HAP-1 (cell line): ENCODE measurements at places on chromosomes 1 and 21.

DNA sequence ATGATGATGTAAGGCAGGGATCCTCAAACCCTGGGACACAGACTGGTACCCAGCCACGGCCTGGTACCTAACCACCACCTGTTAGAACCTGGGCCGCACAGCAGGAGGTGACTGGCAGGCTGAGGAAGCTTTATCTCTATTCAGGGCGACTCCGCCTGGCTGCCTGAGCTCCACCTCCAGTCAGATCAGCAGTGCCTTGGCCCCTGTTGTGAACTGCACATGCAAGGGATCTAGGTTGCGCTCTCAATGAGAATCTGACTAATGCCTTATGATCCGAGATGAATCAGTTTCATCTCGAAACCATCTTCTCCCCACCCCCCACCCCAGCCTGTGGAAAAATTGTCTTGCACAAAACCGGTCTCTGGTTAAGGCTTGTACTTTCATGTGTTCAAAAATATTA, 4.2 kb downstream of the RNPC3 start:
- no peak for DNase-seq

DNA sequence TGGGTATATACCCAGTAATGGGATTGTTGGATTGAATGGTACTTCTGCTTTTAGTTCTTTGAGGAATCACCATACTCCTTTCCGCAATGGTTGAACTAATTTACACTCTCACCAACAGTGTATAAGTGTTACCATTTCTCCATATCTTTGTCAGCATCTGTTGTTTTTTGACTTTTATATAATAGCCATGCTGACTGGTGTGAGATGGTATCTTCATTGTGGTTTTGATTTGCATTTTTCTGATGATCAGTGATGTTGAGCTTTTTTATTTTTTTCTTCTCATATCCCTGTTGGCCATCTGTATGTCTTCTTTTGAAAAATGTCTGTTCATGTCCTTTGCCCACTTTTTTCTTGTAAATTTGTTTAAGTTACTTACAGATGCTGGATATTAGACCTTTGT, 14.1 kb downstream of the DNM3 start:
- no peak for DNase-seq

- peak; percentile 78 for DNase-seq
These were observed 28.1 kb downstream of the RABIF start for GRCh38 chr1:202860744-202861419.

DNA sequence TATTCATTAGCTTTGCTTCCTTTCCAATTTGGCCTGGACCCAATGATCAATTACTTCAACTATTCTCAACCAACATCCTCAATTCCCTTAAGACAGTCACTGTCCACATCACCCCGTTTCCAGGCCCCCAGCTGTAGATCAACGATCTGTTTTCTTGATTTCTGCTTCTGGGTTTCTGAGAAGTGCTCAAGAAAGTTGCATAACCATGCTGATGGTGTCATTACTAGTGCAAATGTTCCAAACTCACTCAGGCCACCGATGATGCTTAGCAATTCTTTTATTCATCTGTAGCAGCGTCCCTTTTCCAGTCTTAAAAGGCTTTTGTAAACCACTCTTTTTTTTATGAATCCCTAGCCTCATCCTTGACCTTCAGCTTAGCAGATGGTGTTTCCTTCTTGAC, 155.8 kb upstream of the PTGFR start:
- DNase-seq = no peak

- DNase-seq = no peak
These were observed 5.5 kb upstream of the DDR2 start for GRCh38 chr1:162626761-162627160.

DNA sequence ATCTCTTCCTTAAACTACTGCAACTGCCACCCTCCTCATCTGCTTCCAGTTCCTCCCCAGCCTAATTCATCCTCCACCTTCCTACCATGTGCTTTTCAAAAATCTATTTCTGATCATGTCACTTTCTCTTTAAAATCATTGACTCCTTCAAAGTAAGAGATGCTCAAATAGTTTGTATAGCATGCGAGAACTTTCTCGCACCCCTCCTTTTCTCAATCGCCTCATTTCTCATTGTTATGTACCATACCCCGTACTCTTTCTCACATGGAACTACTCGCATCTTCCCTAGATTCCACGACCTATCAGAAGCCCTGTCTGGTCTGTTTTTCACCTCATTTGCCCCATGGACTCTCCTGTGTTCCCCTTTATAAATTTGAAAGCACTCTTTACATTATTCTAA, 238.2 kb downstream of the NRIP1 start:
- no peak for DNase-seq

DNA sequence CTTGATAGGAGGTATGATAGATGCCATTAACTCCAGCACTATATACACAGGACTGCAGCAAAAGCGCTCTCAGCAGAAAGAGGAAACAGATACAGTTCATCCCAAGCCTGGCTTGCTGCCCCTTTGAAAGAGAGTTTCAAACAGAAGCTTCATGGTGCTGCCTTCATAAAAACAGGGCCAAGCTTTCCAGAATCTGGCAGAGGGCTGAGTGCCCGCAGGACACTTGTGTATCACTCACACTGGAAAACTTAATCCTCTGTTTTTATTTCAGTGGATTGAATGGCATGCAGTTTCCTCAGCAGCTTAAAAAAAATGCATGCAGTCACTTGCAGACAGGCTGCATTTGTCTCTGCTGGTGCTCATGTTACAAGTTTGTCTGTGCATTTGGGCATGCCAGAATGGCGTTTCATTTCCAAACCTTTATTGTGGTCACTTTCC, 40.4 kb downstream of the KCNJ15 start:
- DNase-seq = no peak

DNA sequence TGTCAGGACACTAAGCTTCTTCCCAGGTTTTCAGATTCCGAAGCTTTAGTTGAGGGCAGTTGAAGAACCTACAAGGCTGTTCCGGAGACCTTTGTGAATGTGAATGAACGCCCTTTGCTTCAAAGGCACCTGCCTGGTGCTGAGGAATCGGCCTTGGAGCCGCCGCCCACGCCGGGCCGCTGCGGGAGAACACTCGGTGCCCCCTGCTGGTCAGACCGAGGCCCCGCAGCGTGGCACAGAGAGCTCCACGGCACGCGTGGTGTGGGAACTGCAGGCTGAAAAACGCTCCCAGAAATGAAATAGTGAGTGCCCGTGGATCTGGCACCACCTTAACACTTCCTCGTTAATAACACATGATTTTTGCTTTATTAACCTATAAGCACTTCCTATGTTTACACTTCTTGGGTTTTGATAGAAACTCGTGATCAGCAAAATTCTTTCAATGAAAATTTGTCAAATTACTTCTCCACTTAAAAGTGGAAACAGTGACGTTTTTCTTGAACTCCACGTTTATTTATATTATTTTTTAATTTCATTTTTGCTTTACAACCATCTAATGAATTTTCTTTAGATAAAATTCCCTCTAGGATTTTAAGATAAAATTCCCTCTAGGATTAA, 460.6 kb downstream of the DSCAM start:
- DNase-seq = peak; percentile 6

- DNase-seq = no peak
These were observed 90.0 kb downstream of the VWA5B1 start for GRCh38 chr1:20380616-20381035.

GRCh38 chr1:151435174-151435573, 24.1 kb downstream of the POGZ start:
- no peak for DNase-seq

GRCh38 chr1:116833718-116834117, 76.0 kb upstream of the PTGFRN start:
- DNase-seq = peak; percentile 40

GRCh38 chr1:106027871-106028270, 1028.6 kb upstream of the PRMT6 start:
- DNase-seq = no peak

DNA sequence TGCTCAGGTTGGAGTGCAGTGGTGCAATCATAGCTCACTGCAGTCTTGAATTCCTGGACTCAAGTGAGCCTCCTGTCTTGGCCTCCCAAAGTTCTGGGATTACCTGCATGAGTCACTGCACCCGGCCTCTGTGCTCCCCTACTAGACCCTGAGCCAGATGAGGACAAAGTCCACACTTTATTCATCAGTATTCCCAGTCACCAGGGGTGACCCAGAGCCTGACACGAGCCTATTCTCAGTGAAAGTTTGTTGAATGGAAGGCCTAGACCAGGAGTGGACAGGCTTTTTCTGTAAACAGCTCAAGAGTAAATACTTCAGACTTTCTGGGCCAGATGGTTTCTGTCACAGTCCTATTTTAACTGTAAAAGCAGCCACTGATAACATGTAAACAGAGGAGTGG, 68.2 kb downstream of the MAB21L3 start:
- DNase-seq = no peak

DNA sequence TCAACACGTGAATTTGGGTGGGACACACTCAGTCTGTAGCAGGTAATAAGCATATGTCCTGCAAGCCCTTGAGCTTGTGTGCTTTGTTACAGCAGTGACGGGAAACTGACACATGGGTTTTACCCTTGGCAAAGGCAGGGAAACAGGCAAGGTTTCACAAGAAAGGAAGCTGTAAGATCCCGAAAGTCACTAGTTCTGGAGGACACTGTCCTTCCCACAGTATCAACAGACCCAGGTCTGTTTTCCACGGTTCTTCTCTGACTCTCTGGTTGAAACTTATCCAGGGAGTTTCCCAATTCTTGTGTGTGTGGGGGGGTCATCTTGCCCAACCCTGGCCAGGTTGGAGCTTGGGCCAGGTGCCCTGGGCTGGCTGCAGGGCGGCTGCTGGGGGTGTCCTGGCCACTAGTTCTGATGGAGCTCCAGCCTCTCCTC, 29.3 kb upstream of the ZBTB21 start:
- DNase-seq = no peak

GRCh38 chr1:156155756-156156510, 2.5 kb downstream of the SEMA4A start:
- DNase-seq = no peak

DNA sequence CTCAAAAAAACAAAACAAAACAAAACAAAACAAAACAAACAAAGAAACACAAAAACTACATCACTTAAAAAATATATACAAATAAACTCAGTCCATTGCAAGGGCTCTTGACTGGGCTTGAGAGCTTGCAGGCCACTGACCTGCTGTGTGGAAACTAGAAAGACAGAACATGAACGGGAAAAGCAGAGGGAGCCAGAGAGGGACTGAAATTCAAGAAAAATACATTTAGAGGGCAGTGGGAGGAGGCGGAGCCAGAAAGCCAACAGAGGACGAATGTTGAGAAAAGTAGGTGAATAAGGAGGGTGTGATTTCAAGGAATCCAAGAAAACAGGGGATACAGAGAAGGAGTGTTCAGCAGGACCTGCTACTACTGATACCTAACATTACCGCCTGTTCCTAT, 41.4 kb upstream of the PLA2G2C start:
- DNase-seq = no peak

DNA sequence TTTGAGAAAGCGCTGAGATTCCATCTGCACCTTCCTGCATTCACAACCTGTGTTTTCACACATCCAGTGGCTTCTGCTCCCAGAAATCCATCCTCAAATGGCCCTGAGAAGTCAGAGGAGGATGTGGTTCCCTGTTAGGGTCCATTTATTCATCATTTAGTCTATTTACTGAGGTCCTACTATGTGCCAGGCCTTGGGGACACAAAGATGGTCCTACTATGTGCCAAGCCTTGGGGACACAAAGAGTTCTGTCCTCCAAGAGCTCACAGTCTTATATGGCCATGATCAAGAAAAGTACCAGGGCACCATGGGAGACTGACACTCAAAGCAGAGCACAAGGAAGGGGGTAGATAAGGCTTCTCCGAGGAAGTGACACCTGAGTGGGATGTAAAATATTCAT, 147.1 kb upstream of the ATP1B1 start:
- no peak for DNase-seq

DNA sequence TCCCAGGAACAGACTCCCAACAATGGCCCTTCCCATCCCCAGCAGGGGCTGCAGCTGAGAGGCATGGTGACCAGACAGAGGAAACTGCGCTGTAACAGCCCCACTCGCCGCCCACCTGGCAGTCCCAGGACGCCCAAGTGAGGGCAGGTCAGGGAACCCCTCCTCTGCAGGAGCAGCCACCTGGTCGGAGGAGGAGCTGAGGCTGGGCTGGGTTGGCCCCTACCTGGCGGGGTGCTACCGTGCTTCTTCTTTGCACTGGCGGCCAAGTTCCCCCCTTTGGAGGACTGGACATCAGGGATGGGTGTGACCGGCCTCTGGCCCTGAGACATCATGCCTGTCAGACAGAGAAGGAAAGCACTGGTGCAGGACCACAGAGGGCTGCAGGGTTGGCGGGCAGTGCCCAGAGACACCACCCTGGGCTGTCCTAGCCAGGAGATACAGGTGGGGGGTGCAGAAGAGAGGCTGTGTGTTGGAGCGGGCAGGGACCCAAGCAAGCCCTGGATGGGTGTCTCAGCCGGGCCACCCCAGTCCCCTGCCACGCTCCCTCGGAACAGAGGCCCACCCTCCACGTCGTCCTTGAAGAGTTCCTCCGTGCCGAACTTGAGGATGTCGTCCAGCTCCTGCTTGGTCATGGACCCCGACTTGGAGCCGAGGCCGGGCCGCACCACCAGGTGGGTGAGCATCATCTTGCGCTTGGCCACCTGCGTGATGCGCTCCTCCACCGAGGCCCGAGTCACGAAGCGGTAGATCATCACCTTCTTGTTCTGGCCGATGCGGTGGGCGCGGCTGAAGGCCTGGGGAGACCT, 51.6 kb downstream of the CHD5 start:
- no peak for DNase-seq

- no peak for DNase-seq
These were observed 466.3 kb downstream of the LMO4 start for GRCh38 chr1:87794788-87795614.

- peak; percentile 89 for DNase-seq
These were observed at the start of gene DYRK3 for GRCh38 chr1:206635080-206635977. DYRK3 (plus strand) TSS chr1:206635536; CDS start chr1:206635704, 168 bp downstream.

DNA sequence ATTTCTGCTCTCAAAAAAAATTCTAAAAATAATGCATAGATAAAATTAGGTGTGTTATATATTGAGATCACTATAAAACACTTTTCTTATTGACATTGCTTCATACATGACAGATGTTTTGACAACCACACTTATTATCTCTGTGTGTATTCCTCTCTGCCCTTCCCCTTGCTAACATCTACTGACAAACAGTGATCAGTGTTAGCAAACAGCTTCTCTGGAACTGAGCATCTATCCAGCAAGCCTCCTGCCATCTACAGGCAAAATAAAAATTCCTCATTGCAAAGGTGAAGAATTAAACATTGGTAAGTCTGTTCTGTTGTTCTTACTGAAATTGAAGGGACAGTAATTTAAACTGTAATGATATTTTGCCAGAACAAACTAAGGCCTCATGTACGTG, 2153.9 kb downstream of the NCAM2 start:
- no peak for DNase-seq

DNA sequence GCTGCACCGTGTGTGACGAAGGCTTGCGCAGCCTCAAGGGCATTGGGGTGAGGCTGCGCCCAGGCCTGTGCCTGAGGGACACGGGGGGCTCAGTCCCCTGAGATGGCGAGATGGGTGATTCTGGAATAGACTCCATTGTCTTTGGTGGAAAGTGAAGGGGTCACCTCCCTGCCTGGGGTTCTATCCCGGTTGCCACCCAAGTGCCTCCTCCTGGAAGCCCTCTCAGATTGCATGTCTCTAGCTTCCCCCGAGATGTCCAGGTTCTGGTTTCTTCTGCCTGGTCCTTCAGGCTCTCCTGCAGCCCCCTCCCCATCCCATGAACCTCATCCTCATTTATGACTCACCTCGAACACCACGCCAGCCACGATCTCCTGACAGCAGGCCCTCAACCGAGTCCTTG, 22.3 kb upstream of the MFN2 start:
- no peak for DNase-seq

- no peak for DNase-seq
These were observed 3.9 kb downstream of the JAK1 start for GRCh38 chr1:64962441-64962840.

- DNase-seq = no peak
These were observed 162.9 kb upstream of the PDE4B start for GRCh38 chr1:65629788-65630187.

- peak; percentile 91 for DNase-seq
These were observed at the start of gene IGSF3 for GRCh38 chr1:116667575-116668105. IGSF3 (minus strand) TSS chr1:116667733; CDS start chr1:116666326, 1,407 bp downstream.
